ENCODE measurements at places on chromosomes 12 and 14.

- DNase-seq, result no peak
Measured at GRCh38 chr12:12986775-12987331, 13.2 kb downstream of the HEBP1 start.

GRCh38 chr14:94062344-94062940, 18.6 kb downstream of the DDX24 start:
- DNase-seq, result no peak

DNA sequence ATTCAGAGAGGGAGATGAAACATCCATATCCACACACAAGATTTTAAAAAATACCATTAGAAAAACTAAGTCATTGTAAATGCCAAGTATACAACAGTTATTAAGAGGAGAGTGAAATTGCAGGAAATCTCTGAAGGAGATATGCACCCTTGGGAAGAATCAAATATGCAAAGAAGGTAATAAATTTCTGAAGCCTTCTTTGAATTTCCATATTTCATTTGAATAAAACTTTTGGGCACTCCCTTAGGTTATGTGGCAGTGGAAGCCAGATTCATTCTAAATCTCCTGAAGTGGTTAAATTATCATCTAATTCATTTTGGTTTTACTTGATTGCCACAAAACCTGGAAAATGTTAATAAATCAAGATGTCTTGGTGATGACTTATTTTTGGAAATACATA, 138.9 kb upstream of the CLEC14A start:
- DNase-seq, result no peak

- DNase-seq, result no peak
Measured at GRCh38 chr14:77746064-77746702, 14.8 kb downstream of the SNW1 start.

DNA sequence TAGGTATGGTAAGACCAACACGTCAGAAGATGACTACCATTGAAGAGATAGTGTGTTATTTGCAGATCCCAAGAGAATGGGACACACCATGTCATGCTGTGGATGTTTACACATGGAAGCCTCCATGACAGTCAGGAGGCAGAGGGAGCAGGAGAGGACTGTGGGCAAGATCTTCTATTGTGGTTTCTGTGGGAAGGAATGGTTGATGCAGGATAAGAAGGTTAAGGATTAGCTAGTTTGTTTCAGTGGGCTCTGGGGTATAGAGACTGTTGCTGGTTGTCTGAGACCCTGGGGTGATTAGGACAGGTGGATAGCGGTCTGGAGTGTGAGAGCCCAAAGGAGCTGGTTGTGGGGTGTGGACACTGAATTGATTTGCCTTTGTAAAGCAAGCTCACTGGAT, 23.3 kb downstream of the TAS2R7 start:
- DNase-seq, result no peak

- DNase-seq, result no peak
Measured at GRCh38 chr14:98766818-98767217, 505.2 kb downstream of the BCL11B start.

DNA sequence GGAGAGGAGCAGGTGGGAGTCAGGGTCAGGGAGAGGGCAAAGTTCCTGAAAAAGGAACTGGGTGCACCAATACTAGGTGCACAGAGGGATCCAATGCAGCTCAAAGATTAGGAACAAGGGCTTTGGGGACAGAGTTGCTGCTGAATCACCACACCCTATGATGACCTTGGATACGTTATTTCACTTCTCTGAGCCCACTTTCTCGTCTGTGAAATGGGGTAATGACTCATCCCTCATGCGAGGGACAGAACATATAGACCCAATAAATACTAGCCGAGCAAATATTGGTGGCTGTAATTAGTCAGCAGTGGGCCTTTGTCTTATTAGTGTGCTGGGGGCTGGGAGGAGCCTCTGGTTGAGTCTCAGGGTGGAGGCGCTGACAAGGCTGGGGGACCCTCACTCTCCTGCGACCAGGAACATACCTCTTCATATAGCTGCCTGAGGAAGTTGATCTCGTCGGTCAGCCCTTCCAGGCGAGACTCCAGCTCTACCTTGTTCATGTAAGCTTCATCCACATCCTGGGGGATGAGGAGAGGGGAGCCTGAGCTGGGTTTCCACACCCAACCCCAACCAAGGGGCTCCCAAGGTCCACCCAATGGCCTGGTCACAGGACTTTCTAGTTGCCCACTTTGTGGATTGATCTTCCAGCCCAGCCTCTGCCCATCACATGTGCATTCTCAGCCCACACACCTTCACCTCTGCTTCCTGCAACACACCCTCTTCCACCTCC, 4.5 kb downstream of the KRT8 start:
- DNase-seq, result no peak

DNA sequence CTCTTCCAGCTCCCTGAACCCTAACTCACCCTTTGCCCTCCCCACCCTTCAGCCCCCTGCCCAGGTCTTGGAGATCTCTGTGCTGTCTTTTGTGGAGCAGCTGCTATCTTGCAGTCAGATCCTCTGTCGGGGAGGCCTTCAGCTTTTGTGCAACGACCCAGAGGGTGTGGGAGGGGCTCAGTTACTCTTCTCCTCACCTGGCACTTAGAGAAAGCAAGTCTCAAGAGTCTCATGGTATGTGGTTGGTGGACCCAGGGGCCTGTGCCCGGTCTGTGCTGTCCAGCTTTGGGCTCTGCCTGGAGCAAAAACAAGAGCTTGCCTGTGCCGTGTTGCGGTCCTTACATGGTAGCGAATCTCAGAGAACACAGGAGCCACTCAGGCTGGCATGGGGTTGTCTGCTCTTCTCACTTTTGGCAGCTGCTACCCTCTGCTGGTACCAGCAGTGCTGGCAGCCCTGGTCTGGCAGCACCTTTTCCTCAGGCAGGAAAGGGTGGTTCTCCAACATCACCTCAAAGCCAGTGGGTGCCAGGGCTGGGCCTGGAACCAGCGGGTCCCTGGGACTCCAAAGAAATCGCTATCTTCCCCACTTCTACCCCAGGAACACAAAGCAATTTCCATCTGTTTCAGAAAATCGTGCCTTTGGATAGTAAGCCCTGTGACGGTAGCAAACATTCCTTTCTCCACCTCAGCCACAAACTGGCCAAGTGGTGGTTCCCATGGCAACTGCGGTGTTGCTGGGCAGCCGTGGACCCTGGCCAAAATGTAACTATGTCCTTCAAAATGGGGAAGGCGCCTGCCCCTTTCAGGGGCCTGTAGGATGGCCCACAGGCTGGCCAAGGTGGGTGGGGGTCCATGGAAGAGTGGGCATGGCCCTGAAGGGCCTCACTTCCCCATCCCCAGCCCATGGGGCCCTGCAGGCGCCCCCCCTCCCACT, 90.0 kb downstream of the RIN3 start:
- DNase-seq, result peak; percentile 26

GRCh38 chr12:80512781-80513180, 68.7 kb downstream of the PTPRQ start:
- no peak for DNase-seq

DNA sequence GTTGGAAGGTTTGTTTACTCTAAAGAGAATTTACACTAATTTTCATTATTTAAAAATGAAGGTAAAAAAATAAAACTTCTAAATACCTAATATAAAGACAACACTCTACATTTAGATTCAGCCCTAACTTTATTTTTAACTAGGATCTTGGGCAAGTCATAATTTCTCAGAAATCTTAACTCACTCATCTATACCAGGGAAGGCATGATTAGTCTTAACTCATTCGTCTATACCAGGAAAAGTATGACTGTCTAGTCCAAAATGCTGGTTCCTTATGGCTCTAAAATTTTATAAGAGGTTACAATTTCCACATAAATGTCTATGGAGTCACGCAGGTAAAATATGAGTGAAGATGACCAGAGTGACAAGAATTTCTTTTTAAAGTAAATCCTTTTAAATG, 52.7 kb upstream of the POC1B start:
- no peak for DNase-seq

GRCh38 chr12:46269429-46270241, 792 bp upstream of the SLC38A1 start:
- DNase-seq, result peak; percentile 22

GRCh38 chr12:88923631-88924030, 343.4 kb upstream of the KITLG start:
- DNase-seq, result no peak

DNA sequence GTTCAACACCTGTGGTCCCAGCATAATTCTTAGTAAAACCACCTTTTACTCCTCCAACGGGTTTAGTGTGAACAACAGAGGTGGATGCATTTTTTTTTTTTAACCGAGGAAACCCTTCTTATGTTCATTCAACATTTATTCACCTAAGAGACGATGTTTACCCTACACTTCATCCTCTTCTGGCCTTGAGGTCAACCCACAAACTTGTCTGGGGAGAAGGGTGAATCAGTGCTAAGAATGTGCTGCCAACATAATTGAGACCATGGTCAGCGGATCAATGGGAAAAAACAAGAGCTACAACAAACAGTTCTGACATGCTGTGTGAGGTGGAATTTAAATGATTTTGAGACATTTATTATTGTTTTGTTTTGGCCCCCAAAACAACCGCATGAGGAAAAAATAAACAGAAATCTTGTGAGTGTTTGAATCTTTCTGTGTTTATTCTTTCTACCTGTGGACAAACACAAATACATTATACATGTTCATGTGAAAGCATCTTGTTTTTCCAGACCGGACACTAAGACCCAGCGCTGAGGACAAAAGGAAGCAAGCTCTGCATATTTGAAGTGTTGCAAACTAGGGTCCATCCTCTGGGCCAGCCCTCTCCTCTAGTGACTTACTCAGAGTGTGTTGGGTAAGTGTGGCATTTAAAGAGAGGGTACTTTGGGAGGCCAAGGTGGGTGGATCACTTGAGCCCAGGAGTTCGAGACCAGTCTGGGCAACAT, 5.1 kb upstream of the USP30 start:
- DNase-seq, result no peak

DNA sequence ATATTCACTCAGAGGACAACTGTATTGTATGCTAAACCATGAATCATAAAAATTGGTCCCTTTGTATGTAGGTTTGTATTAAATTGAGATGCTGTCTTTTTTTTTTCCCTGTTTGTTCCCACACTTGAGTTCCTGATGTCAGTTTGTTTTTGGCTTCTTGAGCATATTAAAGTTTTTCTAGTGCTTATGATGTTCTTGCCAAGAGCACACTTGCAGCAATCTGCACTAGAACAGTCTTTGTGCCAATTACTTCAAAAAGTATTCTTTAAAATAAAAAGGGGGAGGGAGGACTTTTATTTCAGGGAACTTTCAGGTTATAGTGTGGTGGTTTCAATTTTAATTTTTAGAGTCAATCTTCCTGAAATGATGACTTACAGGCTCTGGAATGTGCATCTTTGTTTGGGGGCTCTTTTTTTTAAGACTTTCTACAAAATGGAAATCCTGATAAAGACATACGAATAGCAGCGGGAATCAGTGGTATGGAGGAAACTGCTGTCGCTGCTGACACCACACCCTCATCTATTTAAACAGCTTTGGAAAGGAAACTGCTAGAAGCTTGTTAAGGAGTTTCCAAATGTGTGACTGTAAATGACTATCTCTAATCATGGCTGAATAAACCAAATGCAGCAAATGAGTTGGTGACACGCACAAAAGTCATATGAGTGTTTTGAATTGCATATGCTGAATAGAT, 188.6 kb downstream of the EGLN3 start:
- DNase-seq, result no peak

GRCh38 chr14:51002406-51002999, 58.2 kb upstream of the PYGL start:
- DNase-seq, result no peak

- DNase-seq, result no peak
Measured at GRCh38 chr12:124761056-124761455, 102.6 kb downstream of the SCARB1 start.

DNA sequence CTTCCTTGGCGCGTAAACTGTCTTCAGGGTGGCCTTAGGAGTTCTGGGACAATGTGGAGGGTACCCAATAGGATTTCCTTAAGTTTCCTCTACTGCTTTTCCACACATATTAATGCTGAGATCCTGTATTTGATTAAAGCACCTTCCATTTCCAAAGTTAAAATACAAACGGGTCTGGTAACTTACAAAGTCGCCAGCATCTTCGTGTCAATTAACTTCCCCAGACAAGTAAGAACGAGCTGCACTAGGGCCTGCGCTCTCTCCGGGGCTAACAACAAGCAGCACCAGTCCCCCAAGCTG, 130.9 kb downstream of the NDUFA12 start:
- DNase-seq, result no peak

- DNase-seq, result no peak
Measured at GRCh38 chr14:69693145-69693544, 73.8 kb upstream of the SRSF5 start.

- DNase-seq, result no peak
Measured at GRCh38 chr14:53532853-53533252, 379.7 kb upstream of the DDHD1 start.

GRCh38 chr14:85224241-85224640, 305.7 kb upstream of the FLRT2 start:
- DNase-seq, result no peak

DNA sequence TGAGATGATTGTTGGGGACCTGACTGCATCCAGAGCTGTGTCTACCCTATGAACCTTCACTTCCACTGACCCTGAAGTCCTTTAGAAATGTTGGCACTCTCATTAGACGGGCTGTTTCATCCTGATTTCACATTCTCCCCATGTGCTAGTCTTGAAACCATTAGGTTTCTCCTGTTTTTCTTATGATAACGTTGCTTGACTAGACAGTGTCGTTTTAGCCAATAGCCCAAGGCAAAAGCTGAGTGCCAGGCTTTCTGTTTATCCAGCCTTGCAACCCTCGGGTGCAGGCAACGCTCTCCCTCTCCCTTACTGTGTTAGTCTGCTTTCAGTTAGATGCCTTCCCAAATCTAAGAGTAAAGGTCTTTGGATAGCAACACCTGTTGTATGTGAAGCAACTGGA, 30.1 kb downstream of the DACT1 start:
- no peak for DNase-seq

GRCh38 chr12:50354908-50355307, 41.5 kb downstream of the FAM186A start:
- no peak for DNase-seq
